ENCODE measurements at places on chromosomes 12 and 14.
A peak's percentile ranks its signal among the peaks of the same experiment; 100 is the strongest.

DNA sequence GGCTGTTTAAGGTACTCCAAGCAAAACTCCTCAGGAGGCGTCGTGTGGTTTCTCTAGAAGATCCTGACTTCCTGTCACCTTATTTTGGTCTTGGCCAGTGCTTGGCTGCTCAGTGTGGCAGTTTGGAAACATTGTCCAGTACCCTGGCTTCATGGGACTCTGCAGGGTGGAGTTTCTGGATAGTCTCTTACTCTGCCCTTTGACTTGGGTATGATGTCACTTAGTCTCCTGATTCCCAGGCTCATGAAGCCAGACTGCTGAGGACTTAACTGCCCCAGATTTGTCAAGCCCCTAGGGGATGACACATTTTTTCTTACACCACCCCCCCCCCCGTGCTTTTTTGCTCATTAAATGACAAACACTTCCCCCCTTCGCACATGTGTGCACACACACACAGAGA lies 82.7 kb downstream of the ADCK1 start:
- no peak for DNase-seq

DNA sequence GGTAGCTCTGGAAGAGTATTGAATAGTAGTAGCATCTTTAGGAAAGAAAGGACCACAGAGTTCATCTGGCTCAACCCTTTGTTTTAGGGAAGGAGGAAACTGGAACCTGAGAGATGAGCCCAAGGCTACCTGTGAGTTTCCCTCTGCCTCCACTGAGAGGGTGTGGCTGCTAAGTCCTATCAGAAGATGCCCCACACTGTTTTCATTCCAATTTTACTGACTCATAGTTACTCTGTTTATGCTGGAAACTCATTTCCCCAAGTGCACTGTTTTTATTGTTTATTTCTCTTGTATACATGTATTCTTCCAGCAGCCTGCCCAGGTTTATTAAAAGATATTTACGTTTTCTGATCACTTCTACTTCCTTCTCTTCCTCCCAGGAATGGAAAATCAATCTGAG lies 127.4 kb upstream of the ARHGAP5 start:
- no peak for DNase-seq

- peak; percentile 10 for DNase-seq
Observed at GRCh38 chr14:53432378-53432802, 279.3 kb upstream of the DDHD1 start.

DNA sequence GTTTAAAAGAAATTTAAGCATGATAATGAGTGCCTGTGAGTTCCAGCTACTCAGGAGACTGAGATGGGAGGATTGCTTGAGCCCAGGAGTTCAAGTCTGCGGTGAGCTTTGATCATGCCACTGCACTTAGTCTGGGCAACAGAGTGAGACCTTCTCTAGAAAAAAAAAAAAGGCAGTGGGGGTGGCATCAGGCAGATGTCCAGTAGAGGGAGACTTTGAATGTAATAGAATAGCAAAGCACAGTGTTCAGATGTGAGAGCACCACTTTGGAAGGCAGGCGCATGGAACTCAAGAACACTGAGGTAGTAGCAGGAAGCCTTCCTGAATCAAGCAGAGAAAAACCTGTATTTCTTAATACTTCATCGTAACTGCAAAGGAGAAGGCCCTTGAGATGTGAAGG lies 394.5 kb upstream of the GARIN6 start:
- DNase-seq: no peak

DNA sequence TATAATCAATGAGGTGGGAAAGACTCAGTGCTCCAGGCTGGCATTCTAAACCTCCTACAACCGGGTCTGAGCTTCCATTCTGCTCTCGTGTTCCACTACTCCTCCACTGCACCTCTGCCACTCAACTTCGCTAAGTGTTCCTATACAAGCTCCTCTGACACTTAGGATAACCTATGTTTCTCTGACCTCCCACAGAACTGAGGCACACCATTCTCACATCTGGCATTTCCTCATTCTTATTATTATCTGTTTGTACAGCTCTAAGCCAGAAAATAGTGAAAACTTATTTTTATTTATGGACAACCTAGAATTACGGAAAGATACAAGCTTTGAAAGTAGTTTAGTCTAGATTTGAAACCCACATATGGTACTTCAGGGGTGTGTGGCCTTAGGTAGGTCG lies 127.0 kb downstream of the MED13L start:
- no peak for DNase-seq

- no peak for DNase-seq
Observed at GRCh38 chr12:113232840-113233585, 11.7 kb downstream of the TPCN1 start.

DNA sequence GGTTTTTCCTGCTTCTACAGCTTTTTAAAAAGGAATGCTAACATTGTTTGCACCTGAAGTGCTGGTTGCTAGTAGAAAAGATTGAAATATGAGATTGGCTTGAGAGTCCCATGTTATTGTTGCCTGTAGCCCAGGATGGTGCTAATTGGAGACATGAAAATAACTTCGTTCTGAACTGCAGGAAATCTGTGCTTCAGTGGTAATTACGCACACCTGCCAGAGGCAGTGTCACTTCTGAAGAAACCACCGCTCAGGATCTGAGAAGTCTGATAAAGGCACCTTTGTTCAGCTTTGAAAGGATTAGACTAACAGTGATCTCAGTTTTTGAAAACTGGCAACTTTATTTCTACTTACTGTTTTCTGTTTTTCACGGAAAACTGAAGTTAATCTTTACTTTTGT lies 15.5 kb upstream of the ATP6V0A2 start:
- DNase-seq: no peak

- DNase-seq: no peak
Observed at GRCh38 chr12:112236386-112236785, 111.0 kb downstream of the TRAFD1 start.

DNA sequence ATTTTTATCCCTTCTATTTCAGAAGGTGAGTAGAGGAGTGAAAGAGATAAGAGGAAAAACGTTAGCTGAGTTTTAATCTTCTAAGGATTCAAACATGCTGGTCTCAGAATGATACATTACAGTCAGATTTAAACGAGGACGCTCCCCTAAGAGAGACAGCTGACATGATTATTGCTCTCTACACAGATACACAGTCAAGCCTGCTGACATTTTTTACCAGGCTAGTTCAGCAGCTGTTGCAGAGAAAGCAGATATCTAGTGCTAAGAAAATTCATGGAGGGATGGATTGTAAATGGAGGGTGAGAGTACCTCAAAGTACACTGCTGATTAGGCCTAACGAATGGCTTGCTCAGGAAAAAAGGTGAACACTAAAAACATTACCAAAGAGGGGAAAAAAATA lies 31.9 kb upstream of the SOS2 start:
- DNase-seq: no peak

GRCh38 chr14:88354358-88354757 lies 31.1 kb upstream of the SPATA7 start:
- DNase-seq: no peak

- DNase-seq: no peak
Observed at GRCh38 chr14:53367644-53368026, 214.5 kb upstream of the DDHD1 start.

DNA sequence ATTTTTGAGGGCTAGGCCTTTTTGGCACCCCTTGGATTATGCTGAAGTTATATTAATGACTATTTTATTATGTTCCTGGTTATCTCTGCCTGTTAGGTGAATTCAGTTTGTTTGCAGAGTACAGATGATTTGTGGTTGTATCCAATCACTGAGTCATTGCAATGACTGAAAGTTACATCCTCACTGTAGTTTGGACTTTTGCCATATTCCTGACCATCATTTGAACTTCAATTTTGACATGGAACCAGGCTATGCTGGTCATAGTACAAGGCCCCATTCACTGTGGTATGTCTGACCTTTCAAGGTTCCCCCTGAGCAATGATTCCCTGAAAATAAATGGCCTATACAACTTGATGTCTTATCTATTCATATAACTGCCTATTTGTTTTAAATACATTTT lies 621.0 kb downstream of the CCER1 start:
- DNase-seq: no peak

- DNase-seq: no peak
Observed at GRCh38 chr14:98280436-98280835, 991.6 kb downstream of the BCL11B start.

DNA sequence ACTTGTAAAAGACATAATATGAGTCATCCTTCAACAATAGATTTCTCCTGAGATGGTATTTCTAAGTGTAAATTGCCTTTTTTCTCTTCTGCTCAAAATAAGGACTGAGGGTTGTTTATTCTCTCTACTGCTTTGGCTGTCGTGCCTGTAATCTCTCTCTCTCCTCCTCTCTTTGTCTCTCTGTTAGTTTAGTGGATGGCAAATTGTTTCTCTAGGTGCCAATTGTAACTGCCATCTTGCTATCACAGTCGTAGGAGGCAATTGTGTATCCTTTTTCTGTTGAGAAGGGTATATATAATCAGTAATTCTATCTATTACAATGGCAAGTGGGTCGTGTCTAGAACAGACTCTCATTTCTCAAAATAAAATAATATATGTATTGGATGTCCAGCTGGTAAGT lies 545.0 kb upstream of the FBXO33 start:
- DNase-seq: no peak

DNA sequence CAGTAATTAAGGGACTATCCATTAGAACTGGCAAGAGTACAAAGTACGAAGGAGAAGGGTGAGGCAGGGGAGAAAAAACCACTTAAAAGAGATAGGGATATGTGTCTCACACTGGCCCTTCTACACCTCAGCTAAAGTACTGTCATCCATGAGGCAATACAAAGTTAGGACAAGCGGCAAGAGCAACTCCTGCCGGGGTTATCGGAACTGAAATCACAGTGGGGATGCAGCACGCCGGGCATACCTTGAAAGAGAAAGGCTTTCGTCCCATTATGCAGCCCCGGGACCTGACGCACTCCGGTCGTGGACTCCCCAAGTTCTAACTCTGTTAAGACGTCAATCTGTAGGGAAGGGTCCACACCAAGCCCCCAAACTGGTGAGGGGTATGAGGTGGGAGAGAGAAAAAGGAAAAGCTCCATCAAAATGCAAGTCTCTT lies 1.1 kb downstream of the NELL2 start:
- DNase-seq: no peak

DNA sequence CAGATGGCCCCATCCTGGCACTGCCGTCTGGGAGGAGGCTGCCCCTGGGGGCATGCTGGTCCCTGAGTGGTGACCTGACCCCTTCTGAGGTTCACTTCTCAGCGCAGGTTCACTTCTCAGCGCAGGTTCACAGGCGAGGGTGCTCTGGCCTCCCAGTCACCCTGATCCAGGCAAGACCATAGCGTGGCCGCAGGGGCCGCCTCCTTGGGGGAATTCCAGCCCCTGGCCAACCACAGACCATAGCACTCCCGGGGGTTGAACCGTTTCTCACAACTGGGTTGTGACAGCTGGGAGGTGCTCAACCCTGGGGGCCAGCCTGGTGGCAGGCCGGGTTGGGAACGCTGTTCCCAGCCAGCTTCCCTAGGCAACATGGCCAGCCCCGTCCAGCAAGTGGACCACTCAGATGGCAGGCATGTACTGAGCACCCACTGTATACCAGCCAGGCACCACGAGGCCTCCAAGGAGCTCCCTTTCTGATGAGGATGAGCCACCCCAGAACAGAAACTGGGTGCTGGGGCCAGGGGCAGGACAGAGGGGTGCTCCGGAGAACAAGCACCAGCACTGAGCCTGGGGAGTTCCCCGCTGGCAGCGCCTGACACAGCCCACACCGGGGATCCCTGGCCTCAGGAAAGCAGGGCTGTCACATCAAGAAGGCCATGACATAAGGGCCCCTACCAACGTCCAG lies 28.3 kb upstream of the ZFP36L1 start:
- DNase-seq: no peak

DNA sequence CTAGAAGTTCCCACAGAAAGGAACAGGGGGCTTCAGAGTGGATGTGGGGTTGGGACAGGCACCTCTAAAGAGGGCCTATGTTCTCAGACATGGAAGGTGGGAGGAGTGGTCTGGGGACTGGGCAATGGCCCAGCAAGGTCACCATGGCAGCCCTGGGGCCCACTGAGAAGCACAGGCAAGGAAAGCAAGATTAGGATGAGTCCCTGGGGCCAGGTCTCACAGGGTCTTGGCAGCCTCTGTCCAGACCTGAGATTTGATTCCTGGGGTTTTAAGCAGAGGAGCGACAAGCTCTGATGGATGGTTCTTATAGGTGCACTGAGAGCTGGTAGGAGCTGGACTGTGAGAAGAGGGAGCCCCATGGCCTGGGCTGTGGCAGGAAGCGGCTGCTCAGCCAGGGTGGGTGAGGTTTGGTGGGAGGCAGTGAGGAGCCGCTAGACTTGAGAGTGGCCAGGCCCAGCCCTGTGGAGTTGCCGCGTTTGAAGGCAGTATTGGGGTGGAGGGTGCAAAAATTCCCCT lies 44.0 kb downstream of the DLK1 start:
- no peak for DNase-seq

- DNase-seq: no peak
Observed at GRCh38 chr12:25839470-25839869, 119.0 kb upstream of the RASSF8 start.

DNA sequence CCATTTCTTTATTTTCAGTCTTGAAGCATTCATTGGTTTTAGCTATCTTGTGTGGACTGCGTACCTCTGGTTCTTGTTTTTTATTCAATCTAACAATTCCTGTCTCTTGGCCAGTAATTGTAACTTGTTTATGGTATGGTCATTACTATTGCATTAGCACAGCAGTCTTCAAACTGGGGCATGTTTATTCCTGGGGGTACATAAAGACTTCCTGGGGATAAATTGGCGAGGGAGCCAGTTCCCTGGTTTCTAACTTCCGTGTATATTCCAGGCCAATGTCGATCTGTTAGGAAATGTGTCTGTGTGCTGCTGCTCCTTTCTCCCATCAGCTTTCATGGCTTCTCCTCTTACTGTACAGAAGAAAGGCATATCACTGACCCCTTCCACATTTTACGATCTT lies 13.7 kb upstream of the EVL start:
- DNase-seq: no peak

GRCh38 chr12:28409892-28410291 lies 219.6 kb downstream of the CCDC91 start:
- no peak for DNase-seq

GRCh38 chr14:96801931-96802330 lies 4.7 kb downstream of the VRK1 start:
- no peak for DNase-seq

DNA sequence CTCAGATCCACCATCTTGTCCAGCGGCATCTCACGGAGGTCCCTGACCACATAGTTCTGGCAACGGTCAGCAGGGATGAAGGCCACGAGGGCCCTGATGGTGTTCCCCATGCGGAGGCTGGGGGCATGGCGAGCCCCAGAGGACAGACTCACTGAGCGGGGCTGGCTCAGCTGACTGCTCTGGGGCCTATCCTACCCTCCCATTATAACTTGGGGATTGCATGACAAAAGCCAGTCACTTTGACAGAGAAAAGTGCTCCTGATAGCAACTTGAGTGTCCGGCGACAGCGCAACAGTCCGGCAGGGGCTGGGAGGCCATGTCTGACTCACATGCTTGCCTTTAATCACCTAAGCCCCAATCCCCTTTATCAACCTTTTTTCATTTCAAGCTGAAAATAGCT lies at the start of gene LRRC10:
Gene LRRC10 (minus strand): TSS at position 179 of the 400 bp plus-strand sequence. CDS start 69 bp downstream, at position 110.
- no peak for DNase-seq

Measured in KG1 (cell line).